ENCODE measurements at places on chromosomes 11 and 22. TPM values are rescaled to one million over a fixed set of nuclear protein-coding genes. Genes with fewer than 3 reads are reported as not detected.
A peak's percentile ranks its signal among the peaks of the same experiment; 100 is the strongest.

DNA sequence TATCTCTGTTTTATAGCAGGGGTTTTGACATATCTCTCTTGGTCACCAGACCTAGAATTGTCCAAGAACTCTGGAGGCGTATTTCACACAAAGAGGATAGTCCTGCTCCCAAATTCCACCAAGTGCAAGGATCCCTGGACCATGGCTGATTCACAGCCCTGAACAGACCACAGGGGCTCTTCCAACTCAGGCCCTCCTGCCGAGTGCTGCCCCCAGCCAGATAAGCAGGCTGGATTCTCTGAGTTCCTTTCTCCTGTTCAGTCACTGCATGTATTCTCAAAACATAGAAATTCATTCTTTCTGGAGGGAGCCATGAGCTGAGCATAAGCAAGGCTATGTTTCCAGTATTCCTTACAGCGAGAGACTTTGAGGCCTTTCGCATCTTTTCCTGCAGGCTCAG, 13.4 kb upstream of the PLEKHB1 start:
- no peaks in the 10 kb centered on the region for H3K36me3 ChIP-seq
- no peak for DNase-seq
- H3K27me3 ChIP-seq = no peaks in the 10 kb centered on the region
- H3K4me3 ChIP-seq = no peak overlapping the region
- no peak overlapping the region for H3K27ac ChIP-seq

The VSIG2 gene
- 38.6 TPM for total RNA-seq

- DNase-seq = no peak
- peaks cover 6% of the 10 kb centered on the region for H3K4me1 ChIP-seq
- H3K27ac ChIP-seq = no peak overlapping the region
- H3K4me3 ChIP-seq = no peak overlapping the region
- H3K36me3 ChIP-seq = peaks cover 10% of the 10 kb centered on the region
These were observed 8.9 kb downstream of the HPS4 start for GRCh38 chr22:26474682-26475081.

GRCh38 chr11:33158596-33159275, 2.5 kb downstream of the CSTF3 start:
- H3K4me3 ChIP-seq = no peak overlapping the region
- H3K27me3 ChIP-seq = no peaks in the 10 kb centered on the region

DNA sequence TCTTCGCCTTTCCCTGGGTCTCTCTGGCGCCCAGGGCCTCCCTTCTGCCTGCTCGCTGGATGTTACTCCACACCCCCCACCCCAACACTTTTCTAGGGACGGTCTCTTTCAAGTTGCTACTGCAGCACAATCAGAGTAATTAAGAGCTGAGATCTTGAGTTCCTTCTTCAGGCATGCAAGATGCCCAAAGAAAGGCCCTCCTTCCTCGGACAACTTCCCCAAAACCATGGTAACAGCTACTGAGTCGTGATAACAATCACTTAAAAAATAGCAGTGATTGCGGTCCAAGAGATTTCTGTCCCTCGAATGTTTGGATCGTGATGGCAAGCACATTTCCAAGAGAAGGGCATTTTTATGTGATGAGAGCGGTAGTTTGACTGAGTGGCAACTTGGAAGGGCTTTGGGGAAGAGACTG, 638 bp upstream of the TENM4 start:
- H3K27ac ChIP-seq = no peak overlapping the region
- no peaks in the 10 kb centered on the region for H3K36me3 ChIP-seq
- H3K4me3 ChIP-seq = peak overlapping the region; percentile 36

DNA sequence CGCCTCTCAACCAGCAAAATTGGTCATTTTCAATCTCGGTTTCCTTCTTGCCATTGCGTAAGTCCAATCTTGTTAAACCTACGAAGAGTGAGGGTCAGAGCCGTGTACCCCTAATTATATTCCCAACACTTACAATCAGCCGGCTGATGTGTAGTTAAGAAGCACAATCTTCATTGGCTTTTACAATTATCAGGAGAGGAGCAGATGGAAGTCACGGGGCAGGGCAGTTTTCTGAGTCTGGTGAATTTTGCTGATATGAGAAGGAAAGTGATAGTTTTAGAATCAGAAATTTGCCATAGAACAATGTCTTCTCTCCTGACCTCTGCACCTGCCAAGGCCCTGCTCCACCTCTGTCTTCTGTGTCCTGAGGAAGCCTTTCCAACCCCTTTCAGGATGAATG, 35.0 kb upstream of the ATXN10 start:
- H3K36me3 ChIP-seq = no peaks in the 10 kb centered on the region
- H3K27ac ChIP-seq = no peak overlapping the region
- no peak overlapping the region for H3K4me3 ChIP-seq
- H3K27me3 ChIP-seq = no peaks in the 10 kb centered on the region
- no peaks in the 10 kb centered on the region for H3K4me1 ChIP-seq
- no peak for DNase-seq

DNA sequence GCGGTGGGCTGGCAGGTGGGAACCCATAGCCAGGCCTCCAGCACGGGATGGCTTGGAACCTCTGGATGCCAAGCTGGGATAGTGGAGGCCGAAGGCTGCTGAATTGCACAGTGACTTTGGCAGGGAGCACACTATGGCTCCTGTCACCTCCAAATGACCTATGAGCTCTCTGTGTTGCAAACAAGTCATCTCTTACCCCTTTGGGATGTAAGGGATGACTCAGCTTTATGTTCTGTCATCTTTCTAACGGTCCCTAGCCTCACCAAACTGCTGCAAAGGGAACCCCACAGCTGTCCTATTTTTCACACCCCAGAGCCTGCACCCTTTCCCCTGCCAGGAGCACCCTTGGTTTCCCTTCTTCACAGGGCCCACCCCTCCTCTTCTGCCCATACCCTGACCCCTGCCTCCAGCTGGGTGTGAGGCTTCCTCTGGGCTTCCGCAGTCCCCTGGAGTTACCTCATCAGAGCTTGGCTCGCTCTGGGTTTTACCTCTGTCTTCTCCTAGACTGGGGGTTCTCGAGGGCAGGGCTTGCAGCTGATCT, 2.7 kb upstream of the SCUBE1 start:
- H3K4me3 ChIP-seq = no peak overlapping the region
- no peaks in the 10 kb centered on the region for H3K4me1 ChIP-seq
- no peaks in the 10 kb centered on the region for H3K36me3 ChIP-seq
- no peak for DNase-seq
- H3K27ac ChIP-seq = no peak overlapping the region

GRCh38 chr11:8006349-8006977, 19.3 kb downstream of the EIF3F start:
- no peak overlapping the region for H3K4me3 ChIP-seq
- peak; percentile 28 for DNase-seq
- no peaks in the 10 kb centered on the region for H3K27me3 ChIP-seq
- no peak overlapping the region for H3K27ac ChIP-seq
- H3K4me1 ChIP-seq = no peaks in the 10 kb centered on the region

DNA sequence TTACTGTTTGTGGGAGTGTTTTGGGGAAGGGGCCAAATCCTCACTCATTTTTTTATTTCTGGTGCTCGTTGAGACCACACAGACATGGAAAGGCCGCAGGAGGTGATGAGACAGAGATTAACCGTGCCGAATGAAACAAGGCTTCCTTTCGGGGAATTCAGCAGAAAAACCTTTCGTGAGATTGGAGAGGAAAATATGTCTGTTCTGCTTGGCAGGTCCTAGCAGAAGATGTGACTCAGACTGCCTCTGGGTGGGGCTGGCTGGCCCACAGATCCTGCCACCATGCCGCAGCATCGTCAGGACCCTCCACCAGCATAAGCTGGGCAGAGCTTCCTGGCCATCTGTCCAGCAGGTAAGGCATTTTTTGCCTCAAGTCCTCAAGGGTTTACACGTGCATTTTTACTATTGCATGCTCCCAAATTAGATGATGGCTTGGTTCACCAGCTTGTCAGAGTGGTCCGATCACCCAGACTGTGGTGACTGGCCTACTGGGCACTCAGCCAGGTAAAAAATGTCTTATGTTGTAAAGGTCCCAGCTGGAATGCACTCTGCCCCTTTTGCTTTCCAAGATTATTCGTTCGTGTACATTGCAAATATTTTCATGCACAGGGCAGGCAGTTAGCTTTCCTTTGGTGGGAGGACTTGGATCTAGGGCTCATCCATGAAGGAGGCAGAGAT, 1.5 kb downstream of the DDB2 start:
- no peaks in the 10 kb centered on the region for H3K36me3 ChIP-seq
- H3K27ac ChIP-seq = peak overlapping the region; percentile 94
- peak overlapping the region; percentile 46 for H3K4me3 ChIP-seq
- H3K4me1 ChIP-seq = peaks cover 15% of the 10 kb centered on the region

- H3K36me3 ChIP-seq = no peaks in the 10 kb centered on the region
- peak overlapping the region; percentile 38 for H3K27ac ChIP-seq
- peak; percentile 26 for DNase-seq
- peaks cover 36% of the 10 kb centered on the region for H3K4me1 ChIP-seq
- H3K4me3 ChIP-seq = no peak overlapping the region
These were observed 8.2 kb downstream of the PDGFB start for GRCh38 chr22:39236321-39237317.

- H3K27ac ChIP-seq = no peak overlapping the region
- DNase-seq = no peak
- H3K4me3 ChIP-seq = no peak overlapping the region
- H3K36me3 ChIP-seq = no peaks in the 10 kb centered on the region
These were observed 24.6 kb upstream of the WNT7B start for GRCh38 chr22:46001426-46002106.

DNA sequence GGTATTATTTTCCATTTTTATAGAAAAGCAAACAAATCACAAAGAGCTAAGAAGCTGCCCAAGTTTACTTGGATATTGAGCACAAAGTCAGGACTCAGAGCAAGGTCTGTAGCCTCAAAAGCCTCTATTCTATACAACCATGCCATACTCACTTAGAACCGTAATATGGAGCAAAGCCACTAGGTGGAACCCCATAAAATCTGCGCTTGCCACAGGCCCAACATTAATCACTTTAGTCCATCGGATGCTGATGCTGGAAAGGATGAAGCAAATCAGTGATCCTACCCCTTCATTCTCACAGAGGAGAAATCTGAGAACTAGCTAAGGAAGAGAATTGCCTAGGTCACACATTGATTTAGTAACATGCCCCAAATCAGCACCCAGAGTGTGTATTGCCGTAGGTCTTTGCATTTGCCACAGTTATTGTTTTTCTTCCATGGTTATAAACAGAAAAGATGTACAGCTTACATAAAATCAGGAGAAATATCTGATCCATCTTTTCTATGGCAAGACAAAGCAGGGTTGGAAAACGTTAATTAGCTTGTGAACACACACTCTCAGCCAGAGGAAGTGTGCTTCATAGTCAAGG, 56.7 kb upstream of the RAB38 start:
- no peak overlapping the region for H3K27ac ChIP-seq
- no peaks in the 10 kb centered on the region for H3K4me1 ChIP-seq
- no peak overlapping the region for H3K4me3 ChIP-seq

- H3K27me3 ChIP-seq = no peaks in the 10 kb centered on the region
- no peak overlapping the region for H3K4me3 ChIP-seq
- H3K36me3 ChIP-seq = no peaks in the 10 kb centered on the region
- no peak overlapping the region for H3K27ac ChIP-seq
These were observed 5.3 kb downstream of the C22orf39 start for GRCh38 chr22:19442166-19442565.

GRCh38 chr11:16981651-16982194, 32.5 kb downstream of the PLEKHA7 start:
- no peak overlapping the region for H3K4me3 ChIP-seq
- no peaks in the 10 kb centered on the region for H3K27me3 ChIP-seq
- no peak overlapping the region for H3K27ac ChIP-seq
- DNase-seq = no peak
- H3K4me1 ChIP-seq = peaks cover 6% of the 10 kb centered on the region

DNA sequence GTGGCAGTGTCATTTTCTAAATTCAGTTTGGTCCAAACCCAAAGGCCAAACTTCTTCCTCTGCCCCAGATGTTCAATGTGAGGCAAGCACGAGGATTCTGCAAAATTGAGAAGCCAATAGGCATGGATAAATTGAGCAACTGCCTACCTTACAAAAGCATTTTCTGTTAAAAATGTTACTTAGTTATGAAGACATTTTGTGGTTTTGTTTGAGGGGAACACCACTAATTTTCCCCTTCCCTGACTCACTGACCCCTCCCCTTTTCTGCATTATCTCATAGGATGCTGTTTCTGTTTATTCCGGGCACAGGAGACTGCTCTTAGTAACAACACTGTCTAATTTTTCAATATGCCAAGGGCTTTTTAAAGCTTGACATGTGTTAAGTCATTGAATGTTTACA, 462.8 kb downstream of the INSC start:
- no peaks in the 10 kb centered on the region for H3K27me3 ChIP-seq
- no peaks in the 10 kb centered on the region for H3K36me3 ChIP-seq
- no peak overlapping the region for H3K27ac ChIP-seq
- DNase-seq = no peak
- no peaks in the 10 kb centered on the region for H3K4me1 ChIP-seq

DNA sequence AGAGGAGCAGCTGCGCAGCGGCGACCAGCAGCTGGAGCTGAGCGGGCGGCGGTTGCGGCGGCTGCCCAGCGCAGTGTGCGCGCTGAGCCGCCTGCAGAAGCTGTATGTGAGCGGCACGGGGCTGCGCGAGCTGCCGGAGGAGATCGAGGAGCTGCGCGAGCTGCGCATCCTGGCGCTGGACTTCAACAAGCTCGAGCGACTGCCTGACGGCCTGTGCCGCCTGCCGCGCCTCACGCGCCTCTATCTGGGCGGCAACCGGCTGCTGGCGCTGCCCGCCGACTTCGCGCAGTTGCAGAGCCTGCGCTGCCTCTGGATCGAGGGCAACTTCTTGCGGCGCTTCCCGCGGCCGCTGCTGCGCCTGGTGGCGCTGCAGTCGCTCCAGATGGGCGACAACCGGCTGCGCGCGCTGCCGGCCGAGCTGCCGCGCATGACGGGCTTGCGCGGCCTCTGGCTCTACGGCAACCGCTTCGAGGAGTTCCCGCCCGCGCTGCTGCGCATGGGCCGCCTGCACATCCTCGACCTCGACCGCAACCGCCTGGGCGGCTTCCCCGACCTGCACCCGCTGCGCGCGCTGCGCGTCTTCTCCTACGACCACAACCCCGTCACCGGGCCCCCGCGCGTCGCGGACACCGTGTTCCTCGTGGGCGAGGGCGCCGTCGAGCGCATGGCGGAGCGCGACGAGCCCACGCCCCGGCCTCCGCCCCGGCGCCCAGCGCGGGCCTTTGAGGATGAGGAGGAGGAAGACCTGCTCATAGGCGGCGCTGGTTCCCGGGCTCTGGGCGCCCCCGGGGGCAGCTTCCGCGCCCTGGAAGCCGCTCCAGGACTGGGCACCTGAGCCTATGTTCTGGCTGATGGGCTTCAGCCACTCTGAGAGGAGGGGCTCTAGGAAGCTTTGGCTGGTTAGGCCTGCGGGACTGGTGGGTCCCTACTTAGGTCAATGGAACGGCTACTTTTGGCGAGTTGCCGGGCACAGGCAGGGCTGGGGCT, 787 bp downstream of the LRRC10B start:
- peak overlapping the region; percentile 57 for H3K27ac ChIP-seq
- H3K27me3 ChIP-seq = no peaks in the 10 kb centered on the region
- peak; percentile 57 for DNase-seq
- H3K4me1 ChIP-seq = peaks cover 6% of the 10 kb centered on the region

The OR8K3 gene
- not detected for total RNA-seq

The KRTAP5-9 gene
- total RNA-seq = 2.2 TPM

The TMPRSS13 gene
- total RNA-seq = 1.2 TPM

The PKDREJ gene
- 0.68 TPM for total RNA-seq

GRCh38 chr11:81888391-81888790, 845.3 kb downstream of the FAM181B start:
- no peaks in the 10 kb centered on the region for H3K36me3 ChIP-seq
- H3K27ac ChIP-seq = no peak overlapping the region
- DNase-seq = no peak
- no peak overlapping the region for H3K4me3 ChIP-seq

All from prostate gland (tissue), 2 donors.